SHP77 (cell line): ENCODE measurements at places on chromosomes 16 and 17.

GRCh38 chr17:44770166-44770925 is 11.6 kb downstream of the ADAM11 start:
- DNase-seq, result no peak

DNA sequence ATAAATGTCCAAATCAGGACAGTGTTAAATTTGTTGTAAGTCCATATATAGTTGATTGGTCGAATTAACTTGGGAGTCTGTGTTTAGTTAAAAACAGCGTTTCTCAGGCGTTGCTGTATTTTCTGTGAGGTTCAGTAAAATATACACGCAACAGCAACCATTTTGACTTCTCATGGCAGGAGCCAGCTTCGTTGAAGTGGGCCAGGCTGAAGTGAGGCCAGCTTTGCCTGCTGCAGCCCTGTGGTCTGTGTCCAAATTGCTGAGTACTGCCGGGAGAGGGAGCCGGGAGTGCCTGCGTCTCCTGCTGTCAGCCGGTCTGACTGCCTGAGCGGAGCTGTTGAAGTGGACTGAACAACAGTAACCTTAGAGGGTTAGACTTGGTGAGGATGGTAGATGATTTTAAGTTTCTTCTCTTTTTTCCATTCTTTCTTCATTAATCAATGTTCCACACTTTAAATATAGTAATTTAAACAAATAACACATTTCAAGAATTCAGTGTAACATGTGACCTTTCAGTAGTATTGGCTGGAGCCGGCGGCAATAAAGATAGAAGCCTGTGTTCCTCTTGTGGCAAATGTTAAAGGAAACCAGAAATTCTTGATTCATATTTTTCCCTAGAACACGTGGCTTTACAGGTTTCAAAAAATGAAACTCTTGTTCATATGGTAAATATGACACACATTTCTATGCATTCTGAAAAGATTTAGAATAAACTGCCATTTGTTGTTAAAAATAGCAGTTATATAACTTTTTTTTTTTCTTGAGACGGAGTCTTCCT is 37.0 kb upstream of the ZNF750 start:
- DNase-seq, result no peak

DNA sequence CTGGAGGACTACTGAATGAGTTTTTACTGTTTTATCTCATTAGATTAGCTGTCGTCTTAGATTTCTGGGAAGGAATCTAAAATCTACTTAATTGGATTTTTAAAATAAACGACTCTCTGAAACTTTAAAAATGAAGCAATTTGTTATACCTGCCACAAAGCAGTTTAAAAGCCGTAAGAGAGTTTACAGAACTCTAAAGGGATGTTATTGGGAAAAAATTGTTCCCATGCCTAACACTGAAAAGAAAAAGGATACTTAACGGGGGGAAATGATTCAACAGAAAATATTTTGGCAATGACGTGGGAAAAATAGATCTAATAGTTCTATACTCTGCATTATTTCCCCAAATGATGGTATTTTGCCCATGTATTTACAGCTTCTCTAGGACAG is 27.0 kb downstream of the ARHGAP17 start:
- no peak for DNase-seq

DNA sequence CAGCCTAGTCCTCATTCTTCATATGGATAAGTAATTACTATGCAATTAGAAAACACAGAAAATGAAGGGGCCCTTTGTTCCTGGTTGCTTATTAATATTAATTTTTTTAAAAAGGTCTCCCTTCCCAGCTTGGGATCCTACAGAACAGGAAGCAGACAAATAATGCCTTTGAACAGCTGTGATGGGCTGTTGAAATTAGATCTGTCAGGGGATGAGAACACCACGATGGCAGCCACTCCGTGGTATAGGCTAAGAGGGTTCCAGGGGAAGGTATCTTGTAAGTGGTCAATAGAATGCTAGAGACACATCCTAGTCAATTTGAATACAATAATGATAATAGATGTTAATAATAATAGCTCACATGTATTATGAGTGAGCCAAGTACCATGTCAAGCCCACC is 83.1 kb downstream of the CCDC182 start:
- DNase-seq, result peak; percentile 25

DNA sequence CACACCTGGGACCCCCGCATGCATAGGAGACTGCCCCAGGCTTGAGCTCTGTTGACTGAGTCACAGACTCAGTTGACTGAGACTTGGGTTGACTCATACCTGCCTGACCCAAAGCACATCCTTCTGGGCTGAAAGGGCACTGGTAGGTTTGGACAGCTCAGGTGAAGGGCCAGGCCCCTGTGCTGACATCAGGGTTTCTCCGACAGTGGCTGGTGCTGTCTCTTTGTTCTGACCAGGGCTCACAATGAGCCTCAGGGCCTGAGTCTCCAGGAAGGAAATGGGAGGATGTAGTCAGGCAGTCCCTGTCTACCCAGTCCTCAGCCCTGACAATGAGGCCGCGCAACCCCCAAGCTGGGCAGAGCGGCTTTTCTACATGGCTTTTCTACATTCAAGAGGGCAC is 6.5 kb downstream of the SPNS2 start:
- DNase-seq, result no peak

GRCh38 chr17:82356845-82357355 is 2.1 kb upstream of the TEX19 start:
- peak; percentile 73 for DNase-seq

- no peak for DNase-seq
Measured at GRCh38 chr17:69609473-69610305, 195.2 kb downstream of the MAP2K6 start.

- DNase-seq, result no peak
Measured at GRCh38 chr16:68420366-68420942, 27.9 kb downstream of the SMPD3 start.

DNA sequence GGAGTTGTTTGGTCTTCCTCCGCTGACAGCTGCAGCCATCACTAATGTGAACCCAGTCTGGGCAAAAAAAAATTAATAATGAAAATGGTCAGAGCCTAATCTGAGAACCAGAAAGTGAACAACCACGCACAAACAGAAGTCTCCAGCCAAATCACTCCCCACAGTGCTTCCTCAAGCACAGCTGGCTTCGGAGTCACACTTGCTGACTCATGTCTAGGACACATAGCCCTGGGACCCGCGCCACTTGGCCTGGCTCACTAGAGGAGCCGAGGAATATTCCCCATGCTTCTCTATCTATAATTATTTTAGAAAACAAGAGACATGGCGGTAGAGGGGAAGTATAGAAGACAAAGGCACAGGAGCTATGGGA is 109.1 kb downstream of the ZFHX3 start:
- no peak for DNase-seq

DNA sequence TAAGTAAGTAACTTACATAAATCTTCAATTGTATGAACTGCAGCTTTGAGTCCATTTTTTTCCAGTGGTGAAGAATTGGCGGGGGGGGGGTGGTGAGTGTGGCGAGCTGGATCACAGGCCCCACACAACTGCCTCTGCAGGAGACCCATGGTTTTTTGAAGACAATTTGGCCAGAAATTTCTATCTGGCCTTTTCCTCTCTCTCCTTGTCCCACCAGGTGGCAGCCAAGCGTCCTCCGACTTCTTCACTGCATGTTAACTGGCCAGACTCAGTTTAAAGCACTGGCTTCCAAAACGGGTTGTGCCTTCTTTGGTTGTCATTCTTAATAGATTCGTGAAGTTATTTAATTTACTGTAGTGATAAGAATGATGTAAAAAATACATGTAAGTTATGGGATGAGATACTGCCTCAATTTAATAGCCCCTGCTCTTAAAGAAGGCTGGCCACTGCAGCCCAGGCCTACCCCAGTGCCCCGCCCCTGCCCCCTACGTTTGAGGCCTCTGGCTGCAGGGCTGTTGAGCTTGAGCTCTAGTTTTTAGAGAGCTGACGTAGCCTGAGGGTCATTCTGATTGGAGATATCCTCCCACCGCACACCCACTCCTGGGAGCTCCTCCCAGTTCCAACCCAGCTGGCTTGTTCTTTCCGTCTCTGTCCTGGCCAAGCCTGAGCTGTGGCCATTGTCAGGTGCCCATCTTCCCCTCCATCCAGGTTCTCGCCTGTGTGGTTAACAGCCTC is 36.4 kb downstream of the AKAP1 start:
- peak; percentile 38 for DNase-seq

DNA sequence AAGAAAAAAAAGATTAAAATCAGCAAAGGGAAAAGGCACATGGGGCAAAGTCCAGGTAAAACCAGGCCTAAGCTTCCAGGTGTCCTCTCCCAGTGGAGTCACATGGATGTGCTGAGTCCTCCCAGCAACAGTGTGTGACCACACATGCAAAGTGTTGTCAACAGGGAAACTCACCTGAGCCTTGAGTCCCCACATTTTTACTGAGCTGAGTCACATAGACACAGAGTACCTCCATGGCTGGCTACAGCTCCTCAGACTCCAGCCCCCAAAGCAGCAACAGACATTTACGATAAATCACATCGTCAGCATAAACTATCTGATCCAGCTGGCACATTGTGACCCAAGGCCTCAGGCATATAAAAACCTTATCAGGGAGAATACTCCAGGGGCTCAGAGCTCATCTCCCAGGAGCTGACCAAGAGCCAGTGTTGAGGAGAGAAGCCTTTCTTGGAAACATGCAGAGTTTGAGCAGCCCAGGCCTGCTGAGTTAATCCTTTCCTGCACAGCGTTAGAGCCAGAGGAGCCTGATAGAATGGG is 20.5 kb downstream of the ERCC4 start:
- DNase-seq, result no peak

- no peak for DNase-seq
Measured at GRCh38 chr16:53805752-53806151, 101.8 kb downstream of the FTO start.

- no peak for DNase-seq
Measured at GRCh38 chr17:67912088-67912487, 84.2 kb downstream of the C17orf58 start.

GRCh38 chr16:25608002-25608401 is 83.8 kb upstream of the HS3ST4 start:
- DNase-seq, result no peak

DNA sequence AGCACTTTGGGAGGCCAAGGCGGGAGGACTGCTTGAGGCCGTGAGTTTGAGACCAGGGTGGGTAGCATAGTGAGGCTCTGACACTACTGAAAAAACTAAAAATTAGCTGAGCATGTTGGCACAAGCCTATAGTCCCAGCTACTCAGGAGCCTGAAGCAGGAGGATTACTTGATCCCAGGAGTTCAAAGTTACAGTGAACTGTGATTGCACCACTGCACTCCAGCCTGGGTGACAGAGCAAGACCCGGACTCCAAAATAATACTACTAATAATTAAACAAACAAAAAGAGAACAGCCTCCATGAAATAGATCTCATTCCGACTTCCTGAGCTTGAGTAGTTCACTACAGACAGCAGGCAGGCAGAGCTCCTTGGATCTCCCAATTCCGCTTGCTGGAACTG is 2.7 kb upstream of the RBBP6 start:
- no peak for DNase-seq

- DNase-seq, result no peak
Measured at GRCh38 chr16:87874639-87875427, 5.5 kb upstream of the SLC7A5 start.

- DNase-seq, result no peak
Measured at GRCh38 chr17:44840936-44841335, 6.7 kb upstream of the HIGD1B start.

DNA sequence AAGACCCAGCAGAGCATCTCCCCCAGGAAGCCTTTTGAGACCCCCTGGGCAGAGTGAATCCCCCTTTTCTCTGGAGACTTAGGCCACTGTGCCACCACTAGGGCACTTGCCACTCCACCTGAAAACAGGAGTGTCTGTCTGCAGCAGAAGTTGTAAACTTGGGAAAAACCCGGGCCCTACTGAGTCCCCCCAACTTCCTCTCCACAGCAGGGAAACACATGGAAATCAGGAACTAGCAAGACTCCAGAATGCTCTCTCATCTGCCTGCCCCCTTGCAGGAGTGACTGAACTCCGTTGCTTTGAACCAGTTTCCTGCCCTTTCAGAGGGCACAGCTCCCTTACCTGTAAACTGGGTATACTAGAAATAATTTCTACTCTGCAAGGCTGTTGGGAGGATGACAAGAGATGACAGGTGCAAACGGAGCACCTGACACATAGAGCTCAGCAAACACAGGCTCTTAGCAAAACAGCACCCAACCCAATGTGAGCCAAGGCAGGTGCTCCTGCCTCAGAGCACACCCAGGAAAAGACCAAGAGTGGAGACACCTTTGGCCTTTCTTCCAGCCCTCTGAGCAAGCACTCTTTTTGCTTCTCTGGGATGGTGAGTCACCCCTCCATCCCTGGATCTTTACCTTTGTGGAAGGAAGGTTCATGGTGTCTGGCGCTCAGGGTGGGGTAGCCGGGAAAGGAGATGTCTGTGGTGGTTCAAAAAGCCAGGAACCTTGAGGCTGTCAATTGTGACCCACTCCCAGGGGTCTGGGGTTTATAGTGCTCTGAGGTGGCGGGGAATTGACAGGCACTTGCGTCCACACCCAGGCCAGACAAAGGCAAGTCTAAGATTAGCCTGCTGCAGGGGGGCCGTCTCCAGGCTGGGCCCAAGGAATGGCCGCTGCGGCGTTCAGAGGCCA is at the start of gene HCRT:
Gene HCRT, minus strand, starts transcription at position 740 of the 908 bp plus-strand sequence. Its CDS starts 87 bp downstream, at position 653.
- DNase-seq, result peak; percentile 34

- DNase-seq, result no peak
Measured at GRCh38 chr17:40818343-40818732, 4.1 kb downstream of the KRT10 start.

DNA sequence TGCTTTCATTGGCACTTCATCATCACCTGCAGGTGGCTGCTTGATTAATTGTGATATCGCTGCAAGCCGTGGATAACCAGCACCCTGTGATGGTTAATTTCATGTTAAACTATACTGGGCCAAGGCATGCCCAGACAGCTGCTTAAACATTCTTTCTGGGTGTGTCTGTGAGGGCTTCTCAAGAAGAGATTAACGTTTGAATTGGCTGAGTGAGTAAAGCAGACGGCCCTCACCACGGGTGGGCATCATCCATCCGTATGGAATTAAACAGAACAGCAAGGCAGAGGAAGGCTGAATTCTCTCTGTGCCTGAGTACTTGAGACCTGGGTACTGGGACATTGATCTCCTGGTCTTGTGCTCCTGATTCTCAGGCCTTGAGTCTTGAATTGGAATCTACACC is 7.1 kb upstream of the ZNF213 start:
- no peak for DNase-seq

GRCh38 chr17:1491443-1492248 is 840 bp downstream of the MYO1C start:
- peak; percentile 37 for DNase-seq

- DNase-seq, result peak; percentile 58
Measured at GRCh38 chr16:83953796-83954576, 946 bp downstream of the OSGIN1 start.
